ENCODE measurements at places on chromosomes 16 and 17. TPM values are rescaled to one million over a fixed set of nuclear protein-coding genes. Genes with fewer than 3 reads are reported as not detected.

DNA sequence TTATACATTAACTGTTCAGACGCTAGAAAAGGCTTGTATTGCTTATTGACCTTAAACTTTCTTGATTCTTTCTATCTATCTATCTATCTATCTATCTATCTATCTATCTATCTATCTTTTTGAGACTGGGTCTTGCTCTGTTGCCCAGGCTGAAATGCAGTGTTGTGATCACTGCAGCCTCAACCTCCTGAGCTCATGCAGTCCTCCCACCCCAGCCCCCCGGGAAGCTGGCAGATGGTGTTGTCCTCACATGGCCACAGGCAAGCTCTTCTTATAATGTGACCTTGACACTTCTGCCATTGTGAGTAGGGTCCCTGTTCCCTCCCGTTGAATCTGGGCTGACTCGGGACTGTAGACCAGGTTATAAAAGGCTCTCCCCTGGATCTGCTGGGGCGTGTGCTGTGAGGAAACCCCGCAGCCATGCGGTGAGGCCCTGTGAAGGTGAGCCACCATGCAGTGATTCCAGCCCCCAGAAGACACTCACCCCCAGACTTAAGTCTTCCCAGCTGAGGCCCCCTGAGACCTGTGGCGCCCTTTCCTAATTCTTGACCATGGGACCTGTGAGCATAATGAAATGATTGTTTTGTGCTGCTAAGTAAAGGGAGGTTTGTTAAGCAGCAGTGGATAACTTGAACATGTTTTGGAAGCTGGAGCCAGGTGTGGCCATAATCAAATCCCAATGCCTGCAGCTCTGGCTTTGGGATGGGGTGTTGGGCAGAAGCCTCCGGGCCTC is 54.3 kb downstream of the RPTOR start:
- H3K36me3 ChIP-seq = no peaks in the 10 kb centered on the region
- H3K27me3 ChIP-seq = no peaks in the 10 kb centered on the region
- no peak overlapping the region for H3K27ac ChIP-seq
- H3K4me1 ChIP-seq = no peaks in the 10 kb centered on the region
- H3K4me3 ChIP-seq = no peak overlapping the region
- no peak for DNase-seq

- no peak overlapping the region for H3K4me3 ChIP-seq
- DNase-seq = no peak
- no peak overlapping the region for H3K27ac ChIP-seq
- H3K4me1 ChIP-seq = peaks cover 8% of the 10 kb centered on the region
- peaks cover 23% of the 10 kb centered on the region for H3K36me3 ChIP-seq
These were observed 2.8 kb downstream of the DNASE1L2 start for GRCh38 chr16:2238838-2239675.

The CXCL16 gene
- total RNA-seq = 0.60 TPM

DNA sequence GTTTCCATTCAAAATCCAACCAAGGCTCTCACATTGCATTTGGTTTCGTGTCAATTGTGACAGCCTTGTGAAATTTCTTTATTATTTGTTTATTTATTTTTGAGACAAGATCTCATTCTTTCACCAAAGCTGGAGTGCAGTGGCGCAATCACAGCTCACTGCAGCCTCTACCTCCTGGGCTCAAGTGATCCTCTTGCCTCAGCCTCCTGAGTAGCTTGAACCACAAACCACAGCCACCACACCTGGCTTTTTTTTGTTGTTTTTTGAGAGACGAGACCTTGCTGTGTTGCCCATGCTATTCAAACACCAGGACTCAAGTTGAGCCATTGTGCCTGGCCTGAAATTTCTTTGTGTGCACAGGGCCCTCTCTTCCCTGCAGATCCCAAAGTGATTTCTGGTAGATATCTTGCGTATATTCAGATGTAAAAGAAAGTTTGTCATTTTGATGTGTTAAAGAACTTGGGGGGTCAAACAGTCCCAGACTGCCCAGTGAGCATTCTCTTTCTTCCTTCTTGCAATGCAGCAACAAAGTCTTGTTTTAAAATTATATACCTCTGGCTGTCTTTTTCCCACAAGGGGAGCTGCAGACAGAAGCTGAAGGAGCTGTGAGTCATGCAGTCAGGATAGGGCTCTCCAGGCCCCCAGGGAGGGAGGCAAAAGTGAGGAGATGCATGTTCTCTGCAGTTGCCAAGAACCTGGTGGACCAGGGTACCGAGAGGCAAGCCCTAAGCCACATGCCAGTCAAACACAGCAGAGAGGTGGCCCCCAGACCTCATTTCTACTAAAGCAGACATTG is 15.5 kb upstream of the USP22 start:
- H3K27me3 ChIP-seq = no peaks in the 10 kb centered on the region
- no peak overlapping the region for H3K4me3 ChIP-seq
- DNase-seq = no peak
- H3K27ac ChIP-seq = no peak overlapping the region

DNA sequence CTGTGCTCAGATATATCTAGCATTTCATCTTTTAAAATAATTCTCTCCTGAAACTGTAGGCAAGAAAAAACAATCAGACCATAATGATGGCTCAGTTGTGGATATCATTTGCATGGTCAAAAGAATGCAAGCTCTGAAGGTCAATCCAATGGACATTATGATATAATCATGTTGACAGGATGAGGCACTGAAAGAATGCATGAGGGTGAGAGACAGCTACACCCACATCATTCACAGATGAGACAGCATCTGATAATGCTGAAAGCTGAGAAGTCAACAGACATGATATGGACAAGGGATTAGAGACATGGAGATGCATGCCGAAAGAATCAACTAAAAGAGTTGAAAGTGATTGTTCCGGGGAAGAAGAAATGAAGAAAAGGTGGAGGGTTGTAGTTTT is 346.4 kb upstream of the CDH5 start:
- H3K4me1 ChIP-seq = no peaks in the 10 kb centered on the region
- H3K27ac ChIP-seq = no peak overlapping the region
- no peak overlapping the region for H3K4me3 ChIP-seq
- DNase-seq = no peak
- no peaks in the 10 kb centered on the region for H3K27me3 ChIP-seq
- no peaks in the 10 kb centered on the region for H3K36me3 ChIP-seq

DNA sequence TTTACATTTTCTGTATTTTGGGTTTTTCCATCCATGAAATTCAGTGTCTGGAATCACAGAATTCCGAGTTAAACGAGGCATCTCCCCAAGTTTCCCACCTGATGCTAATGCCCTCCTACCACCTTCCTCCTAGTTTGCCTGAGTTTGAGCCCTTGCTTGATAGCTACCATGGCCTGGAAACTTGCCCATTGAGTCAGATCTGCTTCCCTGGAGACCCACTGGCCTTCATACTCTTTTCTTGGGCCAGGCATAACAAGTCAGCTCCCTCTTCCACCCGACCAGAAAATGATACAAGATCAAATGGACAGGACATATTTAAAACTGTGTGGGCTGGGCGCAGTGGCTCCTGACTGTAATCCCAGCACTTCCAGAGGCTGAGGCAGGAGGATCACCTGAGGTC is 10.2 kb downstream of the SETD1A start:
- no peaks in the 10 kb centered on the region for H3K4me1 ChIP-seq
- H3K27ac ChIP-seq = no peak overlapping the region
- no peak overlapping the region for H3K4me3 ChIP-seq

DNA sequence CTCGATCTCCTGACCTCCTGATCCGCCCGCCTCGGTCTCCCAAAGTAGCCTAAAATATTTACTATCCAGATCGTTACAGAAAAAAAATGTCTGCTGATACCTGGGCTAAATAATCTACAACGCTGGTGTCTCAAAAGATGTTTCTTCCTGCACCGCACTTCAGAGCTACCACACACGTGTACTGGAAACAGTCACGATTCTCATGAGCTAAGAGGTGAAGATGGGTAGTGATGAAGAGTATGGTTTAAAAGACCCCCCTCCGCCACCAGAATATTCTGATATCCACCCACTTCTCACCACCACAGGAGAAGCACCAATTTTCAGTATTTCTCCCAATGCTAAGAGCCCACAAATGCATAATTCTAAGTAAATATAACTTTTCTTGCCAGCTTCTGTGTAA is 50.2 kb downstream of the SMG6 start:
- DNase-seq = no peak
- H3K4me3 ChIP-seq = no peak overlapping the region
- no peak overlapping the region for H3K27ac ChIP-seq
- peaks cover 4% of the 10 kb centered on the region for H3K36me3 ChIP-seq

DNA sequence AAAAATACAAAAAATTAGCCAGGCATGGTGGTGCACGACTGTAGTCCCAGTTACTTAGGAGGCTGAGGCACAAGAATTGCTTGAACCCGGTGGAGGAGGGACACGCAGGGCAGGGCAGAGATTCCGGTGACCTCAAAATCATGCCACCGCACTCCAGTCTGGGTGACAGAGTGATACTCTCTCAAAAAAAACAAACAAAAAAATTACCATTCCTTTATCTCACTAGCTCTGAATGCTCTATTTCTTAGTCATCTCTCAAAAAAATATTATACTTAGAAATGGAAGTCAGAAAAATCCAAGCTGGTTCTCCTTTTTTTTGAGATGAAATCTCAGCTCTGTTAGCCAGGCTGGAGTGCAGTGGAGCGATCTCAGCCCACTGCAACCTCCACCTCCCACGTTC is 40.8 kb downstream of the SPOP start:
- H3K4me1 ChIP-seq = peaks cover 27% of the 10 kb centered on the region
- H3K4me3 ChIP-seq = no peak overlapping the region
- no peaks in the 10 kb centered on the region for H3K27me3 ChIP-seq
- H3K27ac ChIP-seq = no peak overlapping the region
- H3K36me3 ChIP-seq = no peaks in the 10 kb centered on the region

DNA sequence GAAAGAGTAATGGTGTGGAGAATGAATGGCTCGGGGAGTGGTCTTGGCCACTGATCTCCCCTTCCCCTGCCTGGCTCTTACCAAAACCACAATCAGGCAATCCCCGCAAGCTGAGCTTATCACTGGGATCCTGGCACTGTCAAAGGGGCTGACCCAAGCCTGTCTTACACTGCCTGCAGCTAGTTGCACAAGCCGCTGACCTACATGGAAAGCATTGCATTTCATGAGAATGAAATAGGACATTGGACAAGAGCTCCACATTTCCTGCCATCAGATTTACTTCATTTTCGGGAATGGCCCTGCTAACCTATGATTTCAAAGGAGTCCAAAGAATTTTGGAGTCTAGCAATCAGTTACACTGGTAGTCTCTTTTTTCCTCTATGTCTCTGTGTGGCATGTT is 146.4 kb downstream of the PCTP start:
- no peak overlapping the region for H3K4me3 ChIP-seq
- H3K4me1 ChIP-seq = no peaks in the 10 kb centered on the region
- H3K27ac ChIP-seq = no peak overlapping the region
- H3K36me3 ChIP-seq = no peaks in the 10 kb centered on the region
- H3K27me3 ChIP-seq = no peaks in the 10 kb centered on the region
- DNase-seq = no peak

The SULT1A2 gene
- 1.6 TPM for total RNA-seq

GRCh38 chr16:35102780-35103403 is 1643.5 kb downstream of the TP53TG3F start:
- H3K27ac ChIP-seq = no peak overlapping the region
- no peaks in the 10 kb centered on the region for H3K36me3 ChIP-seq
- H3K4me3 ChIP-seq = no peak overlapping the region
- DNase-seq = no peak

GRCh38 chr16:6374821-6375220 is 957.8 kb upstream of the RBFOX1 start:
- no peaks in the 10 kb centered on the region for H3K36me3 ChIP-seq
- no peaks in the 10 kb centered on the region for H3K27me3 ChIP-seq
- no peak overlapping the region for H3K4me3 ChIP-seq
- no peak overlapping the region for H3K27ac ChIP-seq

GRCh38 chr17:19702217-19702641 is 14.2 kb downstream of the SLC47A2 start:
- no peaks in the 10 kb centered on the region for H3K36me3 ChIP-seq
- no peak for DNase-seq
- peak overlapping the region; percentile 96 for H3K27ac ChIP-seq

The ZFP3 gene
- 0.21 TPM for total RNA-seq

The TBC1D26 gene
- 2.6 TPM for total RNA-seq

DNA sequence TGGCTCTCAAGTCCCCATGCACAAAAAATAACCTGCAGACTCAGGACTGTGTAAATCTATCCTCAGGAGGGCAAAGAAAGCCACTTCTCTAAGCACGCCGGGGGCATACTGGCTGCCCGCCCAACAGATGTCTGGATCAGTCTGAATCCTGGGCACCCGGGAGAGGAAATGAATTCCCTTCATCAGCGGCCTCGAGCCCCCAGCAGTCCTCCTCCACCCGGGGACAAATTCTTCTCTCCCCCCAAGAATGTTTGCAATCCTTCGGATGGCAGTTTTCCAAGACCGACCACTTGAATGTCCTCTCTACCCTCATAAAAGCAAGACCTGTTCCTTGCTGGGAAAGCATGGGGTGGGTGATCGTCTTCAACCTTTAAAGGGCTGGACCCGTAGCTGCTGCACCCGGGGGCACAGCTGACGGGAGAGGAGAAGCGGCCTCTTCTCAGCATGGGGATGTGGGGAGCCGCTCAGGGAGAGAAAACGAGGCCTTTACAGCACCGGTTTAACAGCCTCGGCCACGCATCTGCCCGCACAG is 9.4 kb upstream of the MAP2K3 start:
- H3K4me1 ChIP-seq = peaks cover 5% of the 10 kb centered on the region
- H3K27ac ChIP-seq = no peak overlapping the region
- peak overlapping the region; percentile 33 for H3K4me3 ChIP-seq
- no peak for DNase-seq

The HOXB1 gene
- total RNA-seq = 5.9 TPM

The PSME3IP1 gene
- total RNA-seq = 70.4 TPM

GRCh38 chr17:81726004-81726403 is 13.9 kb downstream of the SLC25A10 start:
- no peak for DNase-seq
- H3K4me1 ChIP-seq = no peaks in the 10 kb centered on the region
- H3K27ac ChIP-seq = no peak overlapping the region
- H3K4me3 ChIP-seq = no peak overlapping the region
- no peaks in the 10 kb centered on the region for H3K36me3 ChIP-seq

The HSPB9 gene
- 0.67 TPM for total RNA-seq

DNA sequence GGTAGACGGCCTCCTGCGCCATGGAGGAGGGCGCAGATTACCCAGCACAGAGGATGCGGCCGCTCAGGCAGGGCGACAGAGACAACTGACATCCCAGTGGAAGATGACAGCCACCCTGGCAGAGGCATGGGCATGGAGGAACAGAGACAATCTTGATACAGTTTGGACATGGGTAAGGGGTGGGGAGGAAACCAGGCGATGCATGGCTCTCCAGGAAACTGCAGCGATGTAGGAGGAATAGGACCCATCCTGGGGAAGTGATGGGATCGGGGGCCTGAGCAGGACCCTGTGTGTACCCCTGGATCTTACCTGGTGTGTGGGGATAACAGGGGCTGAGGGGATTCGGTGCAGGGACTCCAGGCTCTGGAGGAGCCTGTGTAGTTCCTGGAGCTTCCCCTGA is 4.6 kb downstream of the OSBPL7 start:
- H3K36me3 ChIP-seq = peaks cover 5% of the 10 kb centered on the region
- peaks cover 6% of the 10 kb centered on the region for H3K4me1 ChIP-seq
- no peak overlapping the region for H3K4me3 ChIP-seq
- H3K27me3 ChIP-seq = no peaks in the 10 kb centered on the region
- H3K27ac ChIP-seq = no peak overlapping the region

- H3K27ac ChIP-seq = no peak overlapping the region
- H3K4me1 ChIP-seq = no peaks in the 10 kb centered on the region
- H3K27me3 ChIP-seq = no peaks in the 10 kb centered on the region
- DNase-seq = no peak
These were observed 88.9 kb upstream of the ATF7IP2 start for GRCh38 chr16:10296956-10297340.

All from cardiac muscle cell (in vitro differentiated cells and primary cell).